ENCODE measurements at places on chromosomes 3 and 15. TPM values are rescaled to one million over a fixed set of nuclear protein-coding genes. Genes with fewer than 3 reads are reported as not detected.

DNA sequence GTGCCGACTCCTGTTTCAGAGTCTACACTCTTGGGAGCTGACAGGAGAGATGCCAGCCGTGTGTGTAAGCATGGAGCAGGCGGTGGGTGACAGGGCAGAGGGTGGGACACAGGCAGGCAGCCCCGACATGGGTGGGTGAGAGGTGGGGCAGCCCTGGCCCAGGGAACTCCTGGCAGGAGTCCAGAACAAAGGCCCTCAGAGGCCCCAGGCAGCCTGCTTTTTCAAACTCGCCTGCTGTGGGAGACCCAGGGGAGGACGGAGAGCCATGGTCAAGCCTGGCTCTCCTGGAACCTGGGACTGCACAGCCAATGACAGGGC is 29.3 kb upstream of the SLC41A3 start:
- DNase-seq: no peak

The KY gene
- total RNA-seq: 3.7 TPM

DNA sequence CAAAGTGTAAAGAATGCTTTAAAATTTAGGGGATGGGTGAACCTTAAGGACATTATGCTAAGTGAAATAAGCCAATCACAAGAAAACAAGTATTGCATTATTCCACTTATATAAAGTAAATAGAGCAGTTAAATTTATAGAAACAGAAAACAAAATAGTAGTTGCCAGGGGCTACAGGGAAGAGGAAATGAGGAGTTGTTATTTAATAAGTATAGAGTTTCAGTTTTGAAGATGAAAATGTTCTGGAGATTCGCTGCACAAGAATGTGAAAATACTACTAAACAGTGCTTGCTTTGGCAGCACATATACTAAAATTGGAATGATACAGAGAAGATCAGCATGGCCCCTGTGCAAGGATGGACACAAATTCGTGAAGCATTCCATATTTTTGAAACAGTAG is 32.0 kb downstream of the DNAH12 start:
- DNase-seq: no peak

- no peak for DNase-seq
Observed at GRCh38 chr3:171817074-171817800, 7.0 kb upstream of the PLD1 start.

- no peak for DNase-seq
Observed at GRCh38 chr3:51963951-51964451, 3.3 kb downstream of the PCBP4 start.

- no peak for DNase-seq
Observed at GRCh38 chr3:192831111-192831644, 86.5 kb downstream of the MB21D2 start.

GRCh38 chr3:18808429-18808828 is 339.9 kb upstream of the KCNH8 start:
- DNase-seq: no peak

DNA sequence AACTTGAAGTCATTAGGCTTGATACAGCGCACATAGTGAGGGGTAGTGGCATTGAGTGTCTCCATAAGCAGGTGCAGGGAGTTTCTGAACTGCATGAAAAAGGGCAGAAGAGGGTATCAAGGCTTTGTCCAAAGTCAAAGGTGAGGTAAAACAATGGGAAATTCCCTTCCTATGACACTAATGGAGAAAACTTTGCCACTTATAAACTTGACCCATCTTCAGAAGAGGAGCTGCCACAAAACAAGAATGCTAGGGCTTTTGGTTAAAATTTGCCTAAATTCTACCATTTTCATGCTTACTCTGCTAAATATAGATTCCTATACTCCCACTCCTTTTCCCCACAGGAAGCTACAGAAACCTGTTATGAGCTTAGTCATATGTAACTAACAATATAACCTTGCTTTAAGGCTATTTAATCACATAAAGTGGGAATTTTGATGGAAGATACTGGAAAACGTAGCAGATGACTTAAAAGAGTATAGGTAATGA is 87.5 kb upstream of the MYO5C start:
- no peak for DNase-seq

DNA sequence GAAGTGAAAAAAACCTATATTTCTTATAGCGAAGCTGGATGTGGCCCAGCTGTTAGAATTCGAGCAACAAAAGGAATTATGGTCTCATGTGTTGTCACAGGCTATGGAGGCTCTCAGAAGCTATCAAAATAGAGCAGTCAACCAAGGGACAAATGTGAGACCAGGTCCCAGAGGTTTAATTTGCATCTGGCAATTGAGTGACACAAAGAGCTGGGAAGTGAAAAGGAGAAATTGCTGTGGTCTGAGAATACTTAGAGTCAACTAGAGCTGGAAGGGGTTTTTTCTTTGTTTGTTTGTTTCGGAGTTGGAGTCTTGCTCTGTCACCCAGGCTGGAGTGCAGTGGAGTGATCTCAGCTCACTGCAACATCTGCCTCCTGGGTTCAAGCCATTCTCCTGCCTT is 61.3 kb upstream of the SMAD3 start:
- no peak for DNase-seq

DNA sequence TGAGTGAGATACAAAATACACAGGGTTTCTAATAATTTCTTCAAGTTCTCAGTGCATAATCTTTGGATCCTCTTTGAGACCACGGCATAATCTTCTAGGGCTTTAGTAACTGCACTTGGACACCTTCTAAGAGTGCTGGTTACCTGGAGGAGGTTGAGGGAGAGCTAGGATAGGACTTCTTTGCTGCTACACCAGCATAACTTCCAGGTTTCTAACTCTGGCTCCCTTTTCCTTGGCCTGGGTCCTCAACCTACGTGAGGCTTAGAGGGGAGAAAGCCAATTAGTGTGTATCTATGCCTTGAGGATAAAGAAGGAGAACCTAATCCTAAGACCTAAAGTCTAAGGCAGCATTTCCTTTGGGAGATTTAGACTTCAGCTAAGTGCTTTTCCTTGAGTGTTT is 184.8 kb downstream of the LSAMP start:
- no peak for DNase-seq

The POTEB2 gene
- total RNA-seq: not detected

- DNase-seq: peak; percentile 72
Observed at GRCh38 chr3:134059671-134060560, 30.2 kb upstream of the SLCO2A1 start.

Measured in vagina (tissue), 2 donors.